ENCODE measurements at places on chromosomes 2 and 18.
A peak's percentile ranks its signal among the peaks of the same experiment; 100 is the strongest.

DNA sequence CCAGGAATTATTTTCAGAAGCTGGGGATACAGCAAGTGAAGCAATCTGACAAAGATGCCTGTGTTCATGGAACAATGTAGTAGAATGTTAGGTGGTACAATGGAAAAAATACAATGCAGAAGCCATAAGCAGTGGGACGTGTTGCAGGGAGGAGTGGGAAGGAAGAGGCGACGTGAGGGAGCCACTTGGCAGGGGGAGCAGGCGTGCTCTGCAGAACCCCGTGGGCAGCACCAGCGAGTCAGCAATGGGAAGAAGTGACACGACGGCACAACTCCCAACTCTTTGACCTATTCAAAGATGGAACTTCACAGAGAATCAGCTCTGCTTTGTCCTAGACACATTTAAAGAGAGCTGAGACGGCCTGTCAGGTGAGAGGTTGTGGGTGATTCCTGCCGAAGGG lies 30.5 kb downstream of the PRELID3A start:
- DNase-seq = no peak

DNA sequence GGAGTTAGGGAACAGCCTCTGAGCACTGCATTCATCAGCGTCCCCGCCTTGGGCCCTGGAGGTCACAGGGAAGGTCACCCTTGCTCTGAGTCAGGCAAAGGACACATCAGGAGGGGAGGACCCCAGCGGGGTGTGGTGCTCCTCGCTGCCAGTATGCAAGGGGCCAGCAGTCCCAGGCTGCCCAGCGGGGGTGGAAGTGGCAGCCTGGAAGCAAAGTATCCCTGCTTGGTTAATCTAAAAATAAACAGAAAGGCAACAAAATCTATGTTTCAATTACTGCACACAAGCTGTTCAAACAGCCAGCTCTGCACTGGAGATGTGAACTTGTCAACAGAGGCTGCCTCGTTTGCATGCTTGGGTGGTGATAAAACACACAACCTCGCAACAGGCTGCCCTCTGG lies 164.1 kb downstream of the KLHL29 start:
- DNase-seq = peak; percentile 97

DNA sequence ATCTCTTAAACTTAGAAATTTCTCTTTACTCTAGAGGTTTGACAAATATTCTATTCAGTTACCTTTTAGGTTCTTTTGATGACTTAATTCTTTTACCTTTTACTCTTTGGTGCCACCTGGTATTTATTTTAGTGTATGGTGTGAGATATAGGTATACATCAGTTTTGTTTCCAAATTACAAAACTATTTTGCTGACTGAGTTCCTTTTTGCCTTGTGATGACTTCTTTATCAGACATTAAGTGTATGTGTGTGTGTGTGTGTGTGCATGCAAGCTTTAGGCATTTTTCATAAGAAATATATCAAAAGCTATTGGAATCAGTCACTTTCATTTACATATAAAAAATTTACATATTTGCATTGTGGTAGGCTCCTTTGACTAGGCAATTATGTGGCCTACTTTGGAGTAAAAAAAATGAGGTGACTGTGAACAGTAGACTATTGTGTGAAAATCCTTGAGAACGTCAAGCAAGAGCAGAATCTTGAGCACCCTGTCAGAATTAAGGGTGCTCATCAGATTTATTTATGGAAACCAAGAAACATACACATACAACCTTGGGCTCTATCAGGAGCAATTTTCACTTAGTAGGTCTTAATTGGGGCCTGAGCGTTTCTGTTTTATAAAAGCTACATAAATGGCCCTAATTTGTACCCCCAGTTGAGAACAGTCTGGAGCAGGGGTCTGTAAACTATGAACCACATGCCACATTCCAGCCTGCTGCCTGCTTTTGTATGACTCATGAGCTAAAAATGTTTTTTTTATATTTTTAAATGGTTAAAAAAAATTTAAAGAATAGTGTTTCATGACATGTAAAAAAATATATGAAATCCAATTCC lies 415.9 kb downstream of the SLC4A3 start:
- no peak for DNase-seq

GRCh38 chr2:31219131-31219969 lies 2.0 kb upstream of the CAPN14 start:
- no peak for DNase-seq

- no peak for DNase-seq
These were observed 17.8 kb downstream of the DDX18 start for GRCh38 chr2:117832332-117832731.

DNA sequence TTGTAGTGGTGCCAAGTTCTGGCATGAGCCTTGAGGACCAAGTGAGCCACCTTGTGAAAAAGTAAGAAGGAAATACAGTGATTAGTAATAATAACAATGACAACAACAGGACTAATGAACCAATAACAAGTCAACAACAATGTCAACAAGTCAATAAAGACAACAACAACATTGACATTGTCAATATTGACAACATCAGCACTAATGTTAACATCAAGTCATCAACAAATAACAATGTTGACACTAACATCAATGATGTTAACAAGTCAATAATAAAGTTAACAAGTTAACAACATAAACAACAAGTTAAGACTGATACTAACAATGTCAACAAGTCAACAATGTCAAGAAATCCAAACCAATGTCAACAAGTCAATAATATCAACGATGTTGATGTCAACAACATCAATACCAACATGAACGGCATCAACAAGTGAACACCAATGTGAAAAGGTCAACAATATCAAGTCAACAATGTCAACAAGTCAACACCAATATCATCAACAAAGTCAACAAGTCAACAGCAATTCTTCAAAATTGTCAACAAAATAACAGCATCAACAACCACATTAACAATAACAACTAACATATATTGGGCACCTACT lies 24.0 kb downstream of the LCT start:
- no peak for DNase-seq

DNA sequence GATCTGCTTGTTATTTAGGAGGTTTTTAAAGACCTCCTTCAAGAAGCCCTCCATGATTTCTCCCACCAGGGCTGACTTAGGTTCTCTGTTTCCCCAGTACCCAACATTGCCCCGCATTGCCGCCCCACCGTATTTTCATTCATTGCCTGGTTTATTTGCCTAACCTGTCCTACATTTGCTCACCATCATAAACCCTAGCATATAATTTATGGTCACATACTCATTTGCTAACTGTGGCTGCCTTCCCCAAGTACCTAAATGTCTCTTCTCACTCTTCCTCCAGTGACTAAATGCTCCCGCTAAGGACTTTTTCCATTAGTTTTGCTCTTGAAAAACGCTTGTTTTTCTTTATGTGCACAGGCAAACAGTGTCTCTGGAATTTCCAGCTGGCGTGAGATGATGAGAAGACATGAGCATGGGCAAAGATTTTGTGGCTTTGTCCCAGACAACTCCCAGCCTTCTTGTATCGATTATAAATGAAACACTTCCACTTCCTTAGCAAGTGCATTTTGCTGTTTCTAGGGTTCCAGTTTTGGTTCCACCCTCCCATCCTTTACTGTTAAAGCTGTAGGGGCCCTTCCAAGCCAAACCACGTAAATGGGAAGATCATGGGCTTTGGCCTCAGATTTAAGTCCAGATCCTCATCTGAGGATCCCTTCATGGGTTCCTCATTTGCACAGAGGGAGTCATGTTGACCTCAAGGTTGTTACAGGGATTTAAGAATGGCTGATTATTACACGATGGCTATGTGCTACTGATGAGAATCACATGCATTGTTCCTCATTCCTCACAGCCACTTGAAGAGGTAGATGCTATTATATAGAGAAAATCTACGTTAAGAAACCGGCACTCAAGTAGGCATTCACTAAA lies 21.0 kb upstream of the ARMC9 start:
- DNase-seq = no peak

- peak; percentile 59 for DNase-seq
These were observed 52.7 kb upstream of the MAPK4 start for GRCh38 chr18:50507120-50507590.

All from NCI-H345 (cell line).